ENCODE measurements at places on chromosomes 12 and 14.

GRCh38 chr12:45909041-45909713 is 81.2 kb downstream of the SCAF11 start:
- DNase-seq = no peak

DNA sequence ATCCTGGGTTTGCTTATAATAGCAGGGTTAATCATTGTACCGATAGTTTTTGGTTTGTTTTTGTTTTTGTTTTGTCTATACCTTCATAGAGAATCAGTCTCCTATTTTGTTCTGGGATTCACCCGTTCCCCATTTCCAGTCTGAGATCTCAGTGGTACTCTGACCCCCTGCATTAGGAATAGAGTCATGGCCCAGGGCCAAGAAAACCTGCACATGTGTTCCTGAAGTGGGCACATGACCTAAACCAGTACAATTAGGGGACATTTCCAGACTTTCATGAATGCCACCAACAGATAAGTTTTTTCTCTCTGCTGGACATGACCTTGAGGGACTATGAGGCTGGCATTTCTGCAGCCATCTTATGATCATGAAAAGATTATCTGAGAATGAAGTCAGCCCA is 52.5 kb downstream of the MRPL42 start:
- DNase-seq = no peak

DNA sequence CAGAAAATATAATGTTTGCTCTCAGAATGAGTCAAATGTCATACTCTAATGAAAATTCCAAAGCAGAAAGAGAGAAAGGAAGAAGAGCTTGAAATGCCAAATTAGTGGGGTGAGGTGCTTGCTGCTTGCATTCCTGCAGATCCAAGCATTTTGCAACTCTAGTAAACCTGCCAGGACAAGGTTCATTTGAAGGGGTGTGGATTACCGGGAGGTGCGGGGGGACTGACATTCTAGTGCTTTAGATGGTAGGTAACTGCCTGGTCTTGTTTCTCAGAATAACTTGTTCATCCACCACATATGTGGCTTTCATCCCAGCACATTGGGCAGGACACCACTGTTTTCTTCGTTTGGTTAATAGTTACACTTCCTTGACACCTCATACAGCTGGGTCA is 144.4 kb downstream of the AKAP6 start:
- DNase-seq = no peak

- no peak for DNase-seq
Measured at GRCh38 chr12:92641291-92641690, 61.5 kb upstream of the PLEKHG7 start.

DNA sequence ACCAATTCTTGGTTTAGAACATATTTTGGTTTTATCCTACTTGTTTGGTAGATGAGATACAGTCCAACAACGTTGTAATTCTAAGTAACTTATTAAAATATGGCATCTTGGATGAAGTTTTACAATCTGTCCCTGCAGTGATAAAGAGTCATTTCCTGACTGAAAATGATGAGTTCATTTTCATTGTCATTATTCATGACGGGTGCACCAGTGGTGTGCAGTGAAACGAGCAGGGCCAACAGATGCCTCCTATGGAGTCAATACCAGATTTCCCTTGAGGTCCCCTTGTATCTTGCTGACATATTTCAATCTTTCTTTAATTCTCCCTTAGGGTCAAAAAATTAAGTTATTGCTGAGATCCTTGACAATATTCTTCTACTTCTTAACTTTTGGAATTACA is 438.5 kb downstream of the LRIG3 start:
- no peak for DNase-seq

DNA sequence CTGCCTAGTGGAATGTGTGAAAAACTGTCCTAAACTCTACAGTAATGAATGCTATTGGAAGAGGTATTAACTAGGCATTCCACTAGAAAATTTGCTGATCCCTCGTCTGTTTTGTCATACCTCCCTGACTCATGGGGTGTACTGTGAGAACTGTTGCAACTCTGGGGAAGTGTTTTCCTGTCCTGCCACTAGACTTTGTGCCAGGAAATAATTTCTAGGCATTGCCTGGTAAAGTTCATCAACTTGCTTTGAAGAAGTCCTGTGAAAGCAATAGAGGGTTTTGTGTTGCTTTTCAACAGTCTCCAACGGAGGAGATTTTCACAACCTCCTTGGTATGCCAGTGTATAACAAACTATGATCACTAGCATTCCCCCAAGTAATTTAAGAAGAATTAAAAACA is 139.9 kb downstream of the AKAP6 start:
- DNase-seq = no peak

All from T-helper 2 cell treated with Interferon-gamma antibody and Interleukin-4, amounts not matched to agents 5 μg/mL and 100 μg/mL, for 36 hours (primary cell).